ENCODE measurements at places on chromosomes 6 and 20.

DNA sequence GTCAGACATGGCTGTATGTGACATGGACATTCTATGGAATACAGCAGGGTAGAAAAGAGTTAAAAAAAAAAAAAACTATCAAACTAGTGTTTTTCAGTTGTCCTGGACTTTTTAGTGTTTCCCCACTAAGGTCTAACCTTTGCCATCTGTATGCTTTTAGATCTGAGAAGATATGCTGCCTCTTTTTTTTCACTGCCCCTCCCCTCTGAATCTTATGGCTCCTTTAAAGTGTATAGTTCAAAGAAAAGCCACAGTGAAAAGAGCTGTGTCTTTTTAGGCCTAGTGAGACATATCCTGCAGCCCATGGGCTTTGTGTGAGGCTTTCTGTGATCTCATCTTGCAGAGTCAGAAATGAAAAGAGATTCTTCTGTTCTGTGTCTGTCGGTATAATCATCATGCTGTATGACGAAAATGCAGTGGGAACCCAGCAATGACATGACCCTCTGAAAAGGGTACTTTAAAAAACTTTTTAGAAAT, 29.3 kb downstream of the ADGRG6 start:
- peak; percentile 0 for DNase-seq

DNA sequence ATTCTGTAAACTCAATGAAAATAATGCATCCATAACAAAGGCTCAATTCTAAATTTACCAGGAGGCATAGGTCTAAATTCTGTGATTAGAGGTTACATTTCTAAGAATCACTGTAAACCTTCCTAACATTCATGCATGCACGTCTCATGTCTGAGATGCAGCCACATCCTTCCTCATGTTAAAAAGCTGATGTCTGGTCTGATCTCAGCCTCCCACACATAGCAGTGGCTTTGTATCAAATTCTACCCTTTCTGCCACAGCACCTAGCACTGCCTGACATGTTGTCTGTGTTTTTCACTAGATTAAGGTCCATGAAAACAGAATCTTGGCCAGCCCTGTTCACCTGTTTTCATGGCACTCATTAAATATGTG, 171.1 kb downstream of the WDR27 start:
- no peak for DNase-seq

GRCh38 chr6:26362836-26363220, 2.2 kb upstream of the BTN3A2 start:
- no peak for DNase-seq

DNA sequence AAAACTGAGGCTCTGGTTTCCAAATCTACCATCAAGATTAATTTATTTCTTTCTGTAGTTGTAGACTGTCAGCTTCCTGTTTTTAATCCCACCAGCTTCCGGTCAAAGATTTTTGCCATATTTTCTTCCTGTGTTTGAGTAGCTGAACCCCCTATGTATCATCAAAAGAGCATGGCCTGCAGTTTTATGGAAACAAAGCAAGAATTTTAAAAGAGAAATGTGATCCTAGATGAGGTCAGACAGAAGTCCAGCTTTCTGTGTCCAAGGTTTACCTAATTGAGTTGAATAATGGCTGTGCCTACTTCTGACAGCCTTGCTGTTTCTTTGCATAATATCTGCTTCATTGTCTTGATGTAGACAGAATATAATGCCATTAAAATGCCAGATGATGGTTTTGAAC, 163.7 kb downstream of the CARMIL1 start:
- DNase-seq: no peak

DNA sequence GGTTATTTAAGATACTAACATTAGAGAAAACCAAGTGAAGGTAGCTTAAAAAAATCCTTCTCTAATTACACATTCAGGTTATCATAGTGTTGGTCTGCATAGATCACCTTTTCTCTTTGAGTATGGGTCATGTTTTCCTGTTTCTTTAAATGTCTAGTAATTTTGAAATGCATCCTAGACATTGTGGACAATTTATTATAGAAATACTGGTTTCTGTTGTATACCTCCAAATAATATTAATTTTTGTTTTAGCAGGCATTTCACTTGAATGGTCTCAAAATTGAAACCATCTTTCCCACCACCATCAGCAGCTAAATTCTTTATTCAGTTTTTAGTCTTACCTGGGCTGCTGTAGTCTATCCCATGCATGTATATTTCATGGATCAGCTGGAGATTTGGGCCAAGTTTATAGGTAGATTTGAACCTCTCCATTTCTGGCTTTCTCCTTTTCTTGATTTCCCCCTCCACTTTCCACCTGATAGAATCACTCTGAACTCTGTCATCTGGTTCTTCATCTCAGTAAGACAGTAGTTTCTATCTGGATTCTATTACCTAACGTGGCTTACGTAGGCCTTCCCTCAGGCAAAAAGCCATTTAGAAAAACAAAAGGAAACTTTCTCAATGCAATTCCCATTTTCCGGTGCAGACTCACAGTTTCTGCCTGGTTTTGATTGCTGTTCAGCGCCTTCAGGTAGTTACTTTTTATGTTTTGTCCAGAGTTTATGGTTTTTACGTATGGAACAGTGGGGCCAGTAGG, 52.3 kb downstream of the ZFAND3 start:
- no peak for DNase-seq

- DNase-seq: no peak
These were observed 173.3 kb upstream of the TNFAIP3 start for GRCh38 chr6:137693711-137694110.

- no peak for DNase-seq
These were observed 121.6 kb downstream of the OGFRL1 start for GRCh38 chr6:71410164-71410566.

GRCh38 chr20:64058536-64058935, 4.5 kb upstream of the TCEA2 start:
- no peak for DNase-seq

- no peak for DNase-seq
These were observed 28.9 kb downstream of the EIF2S2 start for GRCh38 chr20:34083137-34083536.

DNA sequence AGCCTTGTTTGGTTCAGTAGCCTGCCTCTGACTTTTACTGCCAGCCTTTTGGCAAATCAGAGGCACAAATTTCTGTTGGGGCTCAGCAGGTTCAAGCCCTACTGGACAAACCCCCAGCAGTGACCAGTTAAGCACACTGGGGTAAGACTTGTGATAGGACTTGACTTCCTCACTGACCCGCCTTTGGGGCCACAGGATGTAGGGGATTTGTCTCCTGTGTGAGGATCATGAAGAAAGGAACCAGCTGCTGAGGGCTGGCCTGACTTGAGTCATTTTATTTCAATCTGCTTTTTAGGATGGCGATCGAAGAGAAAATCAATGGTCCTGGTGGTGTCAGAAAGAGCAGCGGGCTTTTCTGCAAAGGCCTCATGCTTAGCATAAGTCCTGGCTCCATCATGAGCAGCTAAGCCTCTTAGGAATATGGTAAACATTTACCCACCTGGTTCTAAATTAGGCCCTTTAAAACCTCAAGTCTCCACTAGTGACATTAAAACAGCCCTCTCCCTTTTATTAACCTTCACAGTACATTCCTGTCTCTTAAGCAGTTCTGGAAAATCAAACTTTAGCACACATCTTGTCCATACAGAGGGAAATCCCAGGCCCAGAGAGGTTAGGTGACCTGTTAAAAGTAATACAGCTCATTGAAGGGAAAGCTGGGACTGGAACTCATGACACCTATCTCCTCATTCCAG, 16.6 kb downstream of the CHMP4B start:
- DNase-seq: no peak

DNA sequence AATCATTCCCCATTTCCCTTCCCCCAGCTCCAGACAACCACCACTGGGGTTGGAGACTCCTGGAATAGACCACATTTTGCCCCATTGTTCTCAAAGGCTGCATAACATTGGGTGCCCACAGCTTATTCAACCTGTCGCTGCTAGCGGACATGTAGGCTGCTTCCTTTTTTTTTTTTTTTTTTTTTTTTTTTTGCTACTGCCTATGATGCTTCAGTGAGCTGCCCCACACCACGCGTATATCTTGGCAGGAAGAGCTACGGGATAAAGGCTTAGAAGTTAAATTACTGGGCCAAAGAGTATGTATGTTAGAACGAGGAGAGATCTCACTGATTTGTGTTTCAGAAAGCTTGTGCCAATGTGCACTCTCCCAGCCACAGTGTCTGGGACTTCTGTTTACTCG, 7.0 kb downstream of the LBP start:
- no peak for DNase-seq

GRCh38 chr20:6562111-6562510, 205.4 kb upstream of the BMP2 start:
- no peak for DNase-seq

- no peak for DNase-seq
These were observed 170.3 kb upstream of the PDE7B start for GRCh38 chr6:135680964-135681913.

- no peak for DNase-seq
These were observed 221.9 kb downstream of the TTLL2 start for GRCh38 chr6:167546611-167547327.

- no peak for DNase-seq
These were observed 11.4 kb upstream of the DUSP22 start for GRCh38 chr6:280775-281468.

DNA sequence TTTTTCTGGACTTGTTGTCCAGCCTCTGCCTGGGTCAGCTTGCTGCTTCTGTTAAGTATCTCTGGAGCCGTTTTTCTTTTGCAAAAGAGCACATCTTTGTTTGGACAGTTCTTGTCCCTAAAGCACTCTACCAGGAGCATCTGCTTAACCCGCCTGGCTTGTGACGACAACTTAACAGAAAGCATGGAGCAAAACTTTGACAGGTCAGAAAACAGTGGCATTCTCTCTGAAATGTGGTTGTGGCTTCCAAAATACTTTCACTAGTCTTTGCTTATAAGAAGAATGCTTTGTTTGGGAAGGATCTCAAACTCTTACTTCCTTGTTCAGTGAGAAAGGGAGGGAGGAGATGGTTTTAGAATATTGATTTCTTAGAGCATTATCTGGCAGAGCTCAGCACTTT, 47.6 kb downstream of the CD109 start:
- no peak for DNase-seq

GRCh38 chr6:17714879-17715851, 8.4 kb upstream of the NUP153 start:
- peak; percentile 28 for DNase-seq

- no peak for DNase-seq
These were observed 4.9 kb downstream of the DDO start for GRCh38 chr6:110410511-110410910.

DNA sequence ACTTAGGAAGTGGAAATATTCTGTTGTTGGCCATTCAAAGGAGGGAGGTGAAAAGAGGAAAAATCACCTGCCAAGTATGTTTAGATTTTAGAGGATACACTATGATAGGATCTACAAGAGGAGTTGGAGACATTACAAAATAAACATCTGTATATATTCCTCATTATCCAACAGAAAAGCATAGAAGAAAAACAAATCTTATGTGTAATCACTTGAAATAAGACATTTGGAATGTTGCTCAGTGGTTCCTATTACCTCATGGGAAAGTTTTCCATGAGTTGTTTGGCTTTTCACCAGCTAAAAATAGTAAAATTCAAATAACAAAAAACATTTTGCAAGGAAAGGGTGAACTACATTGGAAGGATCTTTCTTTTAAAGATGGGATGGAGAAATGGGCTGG, 76.7 kb upstream of the CARMIL1 start:
- DNase-seq: no peak

DNA sequence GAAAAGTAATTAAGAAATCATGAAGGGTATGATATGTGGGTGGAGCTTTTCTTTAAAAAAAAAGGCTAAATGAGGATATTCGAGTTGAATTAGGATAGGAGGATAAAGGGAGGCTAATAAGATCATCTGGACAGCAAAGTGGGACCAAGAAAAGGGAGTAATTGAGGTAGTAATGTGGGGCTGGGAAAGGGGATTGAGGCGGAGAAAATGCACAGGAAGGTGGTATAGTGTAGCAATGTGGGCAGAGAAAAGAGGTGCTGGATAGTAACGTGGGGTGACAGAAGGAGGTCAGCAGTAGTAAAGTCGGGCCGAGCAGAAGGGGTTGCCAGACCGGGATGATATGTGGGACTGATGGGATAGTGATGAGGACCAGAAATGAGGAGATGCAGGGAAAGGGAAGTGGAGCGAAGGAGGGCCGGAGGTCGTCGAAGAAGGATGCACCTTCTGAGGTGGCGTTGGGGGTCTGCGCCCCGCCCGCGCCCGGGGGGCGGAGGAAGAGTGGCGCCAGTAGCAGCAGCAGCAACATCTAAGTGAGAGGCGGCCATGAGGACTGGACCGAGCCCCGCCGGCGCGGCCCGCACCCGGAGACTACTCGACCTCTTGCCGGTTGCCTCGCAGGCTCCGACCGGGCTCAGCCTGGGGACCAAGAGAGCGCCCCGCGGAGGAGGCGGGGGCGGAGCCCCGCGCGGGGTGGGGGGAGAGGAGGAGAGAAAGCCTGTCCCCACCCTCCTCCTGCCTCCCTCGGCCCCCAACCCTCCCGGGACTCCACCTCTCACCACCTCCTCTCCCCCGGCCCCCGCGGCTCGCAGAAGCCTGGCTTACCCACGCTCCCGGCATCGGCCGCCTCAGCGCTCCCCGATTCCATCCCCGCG, 887 bp downstream of the GABBR1 start:
- no peak for DNase-seq

DNA sequence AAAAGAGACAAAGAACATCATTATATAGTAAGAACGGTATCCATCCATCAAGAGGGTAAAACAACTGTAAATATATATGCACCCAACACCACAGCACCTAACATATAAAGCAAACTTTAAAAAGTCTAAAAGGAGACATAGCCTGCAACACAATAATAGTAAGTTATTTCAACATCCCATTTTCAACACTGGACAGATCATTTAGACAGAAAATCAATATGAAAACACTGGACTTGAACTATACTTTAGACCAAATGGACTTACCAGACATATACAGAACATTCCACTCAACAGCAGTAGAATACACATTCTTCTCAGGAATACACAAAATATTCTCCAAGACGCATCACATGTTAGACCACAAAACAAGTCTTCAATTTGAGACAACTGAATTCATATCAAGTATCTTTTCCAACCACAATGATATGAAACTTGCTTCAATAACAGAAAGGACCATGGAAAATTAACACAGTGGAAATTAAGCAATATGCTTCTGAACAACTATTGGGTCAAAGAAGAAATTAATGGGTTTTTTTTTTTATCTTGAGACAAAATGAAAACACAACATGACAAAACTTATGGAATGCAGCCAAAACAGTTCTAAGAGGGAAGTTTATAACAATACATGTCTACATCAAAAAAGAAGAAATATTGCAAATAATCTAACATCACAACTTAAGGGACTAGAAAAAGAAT, 23.9 kb upstream of the ASF1A start:
- no peak for DNase-seq

DNA sequence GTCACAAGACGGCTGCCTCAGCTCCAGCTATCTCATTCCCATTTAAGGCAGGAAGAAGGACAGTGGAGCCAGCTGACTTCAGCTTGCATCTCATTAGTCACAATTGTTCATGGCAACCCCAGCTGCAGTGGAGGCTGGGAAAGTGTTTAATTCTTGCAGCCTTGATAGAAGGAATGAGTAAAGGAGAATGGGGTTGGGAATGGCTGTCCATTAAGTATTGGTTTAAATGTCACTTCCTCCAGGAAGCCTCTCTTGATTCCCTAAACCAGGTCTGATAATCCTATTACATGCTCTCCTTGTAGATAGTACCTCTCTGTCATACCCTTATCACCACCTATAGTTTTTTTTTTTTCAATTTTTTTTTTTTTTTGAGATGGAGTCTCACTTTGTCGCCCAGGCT, 166.4 kb downstream of the TFAP2C start:
- DNase-seq: no peak
